ENCODE measurements at places on chromosomes 2 and 18.

GRCh38 chr2:202104286-202104870 lies 31.3 kb downstream of the KIAA2012 start:
- DNase-seq, result peak; percentile 57

DNA sequence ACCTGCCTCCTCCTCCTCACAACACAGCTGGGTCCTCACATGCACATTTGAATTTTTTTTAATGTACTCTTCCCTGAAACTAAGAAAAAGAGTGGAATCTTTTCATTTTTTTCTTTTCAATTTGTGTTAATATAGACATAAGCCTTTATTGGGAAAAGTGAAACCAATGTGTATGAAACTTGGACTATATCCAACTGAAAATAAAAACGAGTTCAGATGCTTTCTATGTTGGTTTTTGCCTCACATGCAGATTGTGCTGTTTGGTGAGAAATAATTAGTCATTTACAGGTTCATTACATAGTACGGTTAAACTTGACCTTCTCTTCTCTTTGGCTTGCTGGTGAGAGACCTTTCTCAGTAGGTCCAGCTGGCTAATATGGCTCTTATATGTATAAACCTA lies 515.2 kb upstream of the FANCL start:
- DNase-seq, result no peak

GRCh38 chr18:60910534-60910933 lies 422.7 kb upstream of the CDH20 start:
- DNase-seq, result no peak

DNA sequence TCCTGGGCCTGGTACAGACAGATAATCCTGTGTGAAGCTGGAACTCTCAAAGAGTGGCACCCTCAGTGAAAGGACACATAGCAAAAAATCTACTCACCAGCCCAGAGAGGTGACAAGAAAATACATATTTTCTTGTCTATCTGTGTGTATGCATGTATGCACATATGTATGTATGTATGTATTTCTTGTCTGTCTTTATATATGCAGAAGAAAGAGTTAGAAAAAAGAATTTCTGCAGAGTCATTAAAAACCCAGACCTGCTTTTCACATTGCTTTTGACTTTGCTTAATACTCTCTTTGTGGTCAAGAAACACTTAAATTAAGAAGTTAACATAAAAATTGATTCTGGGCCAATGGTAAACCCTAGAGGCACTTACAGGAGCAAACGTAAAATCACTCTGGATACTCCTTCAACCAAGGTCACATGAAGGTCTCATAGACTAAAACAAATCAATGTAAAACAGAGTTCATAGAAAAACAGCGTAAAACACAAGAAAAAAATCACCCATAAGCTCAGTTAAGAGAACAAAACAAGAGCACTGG lies 16.5 kb upstream of the AAK1 start:
- no peak for DNase-seq

DNA sequence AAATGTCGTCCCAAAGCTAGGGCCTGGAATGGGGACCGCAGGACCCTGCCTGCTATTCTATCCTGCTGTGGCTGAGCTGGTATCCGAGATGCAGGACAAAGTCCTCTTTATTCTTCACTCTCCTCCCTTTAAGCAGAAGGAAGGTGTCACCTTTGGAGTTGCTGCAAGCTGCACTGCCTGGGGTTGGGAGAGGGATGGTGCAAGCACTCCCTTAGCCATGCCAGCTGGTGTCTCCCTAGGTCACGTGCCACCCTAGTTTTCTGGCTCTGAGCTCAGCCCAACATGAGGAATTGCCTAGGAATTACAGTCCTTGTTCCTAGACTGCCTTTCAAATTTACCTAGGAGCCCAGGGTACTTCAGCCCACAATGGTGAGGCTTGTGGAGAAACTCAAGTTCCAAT lies 21.4 kb upstream of the FAM228A start:
- DNase-seq, result no peak

DNA sequence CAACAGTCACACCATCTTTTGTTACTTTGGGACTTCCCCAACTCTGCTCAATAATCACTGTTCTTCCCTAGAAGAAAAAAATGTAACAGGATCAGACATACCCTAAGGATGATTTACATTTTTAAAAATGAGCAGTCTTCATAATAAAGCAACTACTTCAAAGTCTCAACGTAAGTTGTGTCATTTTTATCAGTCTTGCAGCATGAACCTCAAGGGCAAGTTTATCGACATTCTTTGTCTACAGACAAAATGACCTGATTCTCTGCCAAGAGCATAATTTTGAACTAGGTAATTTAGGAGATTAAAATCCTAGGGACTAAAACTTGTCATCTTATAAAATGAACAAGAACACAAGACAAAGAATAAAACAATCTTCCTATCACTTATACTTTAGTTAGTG lies 2.3 kb downstream of the HSPD1 start:
- no peak for DNase-seq

GRCh38 chr2:11500702-11501303 lies 33.0 kb upstream of the GREB1 start:
- DNase-seq, result no peak

DNA sequence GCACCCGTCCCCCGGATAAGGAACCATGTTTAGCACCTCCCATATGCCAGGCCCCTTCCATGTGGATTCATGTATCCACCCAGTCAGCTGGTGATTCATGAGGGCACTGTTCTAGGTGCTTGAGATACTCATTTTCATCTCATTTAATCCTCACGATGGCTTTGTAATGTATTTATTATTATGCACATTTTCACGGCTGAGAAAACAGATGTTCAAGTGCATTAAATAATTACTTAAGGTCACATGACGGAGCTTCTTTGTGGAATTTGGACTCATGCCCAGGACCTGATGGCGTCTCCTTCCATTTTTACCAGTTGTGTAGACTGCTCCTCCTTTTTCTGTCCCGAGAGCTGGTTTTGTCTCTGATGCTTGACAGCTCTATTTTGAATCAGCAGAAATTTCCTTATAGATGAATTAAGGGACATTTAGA lies 72.2 kb upstream of the RBM44 start:
- peak; percentile 82 for DNase-seq

- DNase-seq, result no peak
These were observed 153.6 kb upstream of the ZNF804A start for GRCh38 chr2:184444623-184445223.

GRCh38 chr18:7618891-7619442 lies 51.9 kb downstream of the PTPRM start:
- DNase-seq, result peak; percentile 34

DNA sequence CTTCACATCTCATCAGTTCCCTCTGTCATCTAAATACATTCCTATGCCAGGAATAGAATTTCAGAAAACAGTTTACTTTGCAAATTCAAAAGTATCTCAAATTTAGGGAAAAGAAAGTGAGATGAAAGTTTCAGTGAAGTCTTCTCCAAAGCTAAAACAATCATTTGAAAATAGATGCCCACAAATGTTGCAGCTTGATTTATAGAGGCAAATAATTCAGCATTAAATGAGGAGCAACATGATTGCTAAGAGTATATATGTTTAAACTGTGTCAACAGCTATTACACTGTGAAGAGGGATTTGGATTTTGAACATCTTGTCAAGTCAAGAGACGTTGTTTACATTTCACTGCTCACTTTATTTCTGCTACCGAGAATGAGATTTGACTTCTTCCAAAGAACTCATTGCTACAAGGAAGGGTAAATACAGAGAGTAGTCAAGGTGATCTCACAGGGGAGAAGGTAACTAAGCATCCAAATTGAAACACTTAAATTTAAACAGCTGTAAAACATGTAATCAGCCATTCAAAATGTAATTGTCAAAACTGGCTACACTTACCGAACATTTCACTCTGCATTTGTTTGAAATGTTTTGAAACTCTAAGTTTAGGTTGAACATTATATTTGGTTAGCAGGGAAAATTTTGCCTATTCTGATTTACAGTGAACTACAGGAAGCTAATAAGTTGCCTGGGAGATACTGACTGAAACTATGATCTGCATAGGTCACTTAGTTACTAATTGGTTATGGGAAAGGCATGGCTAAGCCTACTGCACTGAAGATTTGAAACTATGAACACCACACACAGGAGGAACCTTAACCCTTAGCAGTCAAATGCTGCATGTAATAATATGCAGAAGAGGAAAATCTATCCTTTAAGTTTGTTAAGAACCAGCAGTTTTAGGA lies 33.2 kb upstream of the GALNT3 start:
- no peak for DNase-seq

GRCh38 chr2:178679891-178680290 lies 127.3 kb downstream of the TTN start:
- DNase-seq, result no peak

GRCh38 chr2:77434880-77435279 lies 87.3 kb downstream of the LRRTM4 start:
- DNase-seq, result no peak

Data from fibroblast of skin of abdomen (primary cell).